ENCODE measurements at places on chromosomes 4 and X. TPM values are rescaled to one million over a fixed set of nuclear protein-coding genes. Genes with fewer than 3 reads are reported as not detected.
A peak's percentile ranks its signal among the peaks of the same experiment; 100 is the strongest.

DNA sequence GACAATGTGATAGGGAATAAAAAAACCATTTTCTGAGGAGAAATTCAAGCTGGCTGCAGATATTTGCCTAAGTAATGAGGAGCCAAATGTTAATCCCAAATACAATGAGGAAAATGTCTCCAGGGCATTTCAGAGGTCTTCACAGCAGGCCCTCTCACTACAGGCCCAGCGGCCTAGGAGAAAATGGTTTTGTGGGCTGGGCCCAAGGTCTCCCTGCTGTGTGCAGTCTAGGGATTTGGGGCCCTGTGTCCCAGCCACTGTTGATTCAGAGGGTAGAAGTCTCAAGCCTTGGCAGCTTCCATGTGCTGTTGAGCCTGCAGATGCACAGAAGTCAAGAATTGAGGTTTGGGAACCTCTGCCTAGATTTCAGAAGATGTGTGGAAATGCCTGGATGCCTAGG is 778.7 kb downstream of the CENPC start:
- no peak for DNase-seq

GRCh38 chr4:33448948-33449347 is 2728.8 kb downstream of the PCDH7 start:
- no peak for DNase-seq

- DNase-seq = no peak
These were observed 347.6 kb upstream of the FAM241A start for GRCh38 chr4:111797455-111798163.

DNA sequence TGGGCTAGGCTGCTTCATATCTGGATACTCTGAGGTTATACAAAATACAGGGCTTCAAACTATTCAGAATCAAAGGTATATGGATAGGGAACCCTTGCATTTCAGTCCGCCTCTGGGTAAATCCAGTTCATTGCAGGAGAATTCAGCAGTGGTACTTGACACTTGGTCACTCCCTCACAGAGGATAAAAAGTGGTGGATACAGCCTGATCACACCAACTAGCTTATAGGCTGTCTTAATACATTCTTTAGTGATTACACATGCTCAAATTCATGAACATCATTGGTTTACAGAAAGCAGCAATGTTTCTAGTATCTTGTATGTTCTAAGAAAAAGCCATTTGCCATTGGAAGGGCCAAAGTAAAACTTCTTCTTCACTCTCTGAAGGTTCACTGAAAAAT is 104.8 kb upstream of the PDE5A start:
- DNase-seq = no peak

DNA sequence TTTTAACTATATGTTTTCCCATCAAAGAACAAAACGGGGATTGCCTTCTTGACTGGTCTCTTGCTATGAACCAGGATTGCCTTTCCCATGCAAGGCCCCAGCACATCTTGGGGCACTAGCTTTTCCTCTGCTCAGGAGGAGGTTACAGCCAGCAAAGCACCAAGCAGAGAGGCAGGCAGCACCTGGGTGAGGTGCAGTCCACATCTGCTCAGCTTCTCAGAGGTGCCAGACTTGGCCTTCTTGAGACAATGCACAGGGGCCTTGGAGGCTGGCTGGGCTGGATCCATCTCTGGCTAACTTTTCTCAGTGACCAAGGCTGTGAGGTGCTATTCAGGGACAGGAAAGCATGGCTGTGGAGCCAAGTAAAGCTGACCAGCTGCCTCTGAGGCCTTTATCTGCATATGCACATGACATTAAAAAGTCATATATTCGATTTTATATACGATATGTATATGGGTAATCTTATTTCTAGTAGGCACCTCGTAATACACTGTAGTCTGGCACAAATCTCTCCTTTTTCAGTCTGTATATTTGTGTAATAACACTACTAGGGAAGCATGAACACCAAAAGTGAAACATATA is 86.9 kb downstream of the CC2D2A start:
- no peak for DNase-seq

GRCh38 chr4:23015821-23016220 is 323.1 kb downstream of the GBA3 start:
- DNase-seq = no peak

DNA sequence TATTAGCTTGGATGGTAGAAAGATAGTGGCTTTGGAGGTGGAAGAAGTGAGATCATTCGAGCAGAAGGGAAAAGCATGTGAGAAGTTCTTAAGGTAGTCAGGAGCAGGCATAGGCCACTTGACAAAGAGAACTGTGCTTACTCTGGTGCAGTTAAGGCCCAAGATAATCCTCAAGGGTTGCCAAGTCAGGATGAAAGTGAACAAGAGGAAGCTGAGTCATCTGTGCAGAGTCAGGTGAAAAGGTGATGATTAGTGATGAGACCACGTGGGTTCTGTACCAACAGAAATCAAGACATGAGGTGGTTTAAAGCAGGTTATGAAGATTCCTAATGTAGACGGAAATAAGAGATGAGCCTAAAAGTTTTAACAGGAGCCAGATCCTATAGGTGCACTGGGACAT is 369.8 kb downstream of the DTHD1 start:
- DNase-seq = peak; percentile 22

- DNase-seq = no peak
These were observed 42.5 kb downstream of the TLR10 start for GRCh38 chr4:38740303-38740702.

DNA sequence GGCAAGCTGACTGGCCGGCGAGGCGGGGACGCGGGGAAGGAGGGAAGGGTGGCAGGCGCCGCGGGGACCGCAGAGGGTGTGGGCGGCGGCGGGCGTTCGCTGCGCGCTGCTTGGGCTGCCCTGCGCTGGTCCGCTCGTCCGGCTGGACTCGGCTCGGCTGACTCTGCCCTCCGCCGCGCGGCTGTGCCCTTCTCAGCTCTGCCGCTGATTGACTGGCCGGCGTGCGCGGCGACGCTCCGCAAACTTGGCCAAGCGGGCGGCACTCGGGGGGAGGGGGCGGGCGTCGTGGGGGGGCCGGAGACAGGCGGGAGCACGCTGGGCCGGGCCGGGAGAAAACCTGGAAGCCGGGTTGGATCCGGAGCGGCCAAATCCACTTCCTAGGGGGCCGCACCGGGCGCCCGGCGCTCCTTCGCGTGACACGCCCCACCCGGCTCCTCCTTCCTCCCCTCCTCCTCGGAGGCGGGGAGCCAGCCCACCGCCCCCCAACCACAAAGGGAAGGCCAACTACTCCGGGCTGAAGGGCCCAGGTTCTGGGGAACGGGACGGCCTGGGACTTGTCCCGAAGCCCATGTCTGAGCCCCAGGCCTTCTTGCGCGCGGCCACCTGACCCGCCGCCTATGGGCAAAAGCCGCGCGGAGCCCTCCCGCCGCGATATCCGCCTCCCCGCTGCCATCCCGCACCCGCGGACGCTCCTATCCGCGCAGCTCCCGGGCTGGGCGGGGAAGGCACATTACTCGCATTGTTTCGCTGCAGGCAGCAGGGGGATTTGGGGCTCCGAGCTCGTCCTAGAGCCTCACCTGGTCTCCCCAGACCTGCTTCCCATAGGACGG is at the start of gene GPC4:
Gene GPC4 (minus strand): TSS at position 214 of the 830 bp plus-strand sequence. CDS start 524 bp downstream, outside the sequence.
- DNase-seq = no peak

DNA sequence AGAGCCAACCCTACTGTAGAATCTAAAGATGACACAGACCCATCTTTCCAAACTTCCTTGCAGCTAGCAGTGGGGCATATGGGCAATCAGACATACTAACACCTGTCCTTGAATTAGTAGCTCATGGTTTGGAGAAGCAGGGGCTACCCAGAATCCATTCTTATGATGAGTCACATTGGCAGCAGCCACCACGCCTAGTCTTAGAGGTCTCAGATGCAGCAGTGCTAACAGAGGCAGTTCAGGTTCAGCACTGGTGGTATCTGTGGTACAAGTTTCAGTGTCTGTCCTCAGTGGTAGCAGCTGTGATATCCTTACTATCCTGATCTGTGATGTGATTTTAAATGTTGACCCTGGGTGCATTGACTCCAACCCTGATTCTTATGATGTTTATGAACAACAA is 68.1 kb downstream of the FRMPD4 start:
- no peak for DNase-seq

- no peak for DNase-seq
These were observed 7.5 kb upstream of the LHFPL1 start for GRCh38 chrX:112687189-112687691.

GRCh38 chr4:39124885-39125599 is 57.3 kb upstream of the WDR19 start:
- no peak for DNase-seq

DNA sequence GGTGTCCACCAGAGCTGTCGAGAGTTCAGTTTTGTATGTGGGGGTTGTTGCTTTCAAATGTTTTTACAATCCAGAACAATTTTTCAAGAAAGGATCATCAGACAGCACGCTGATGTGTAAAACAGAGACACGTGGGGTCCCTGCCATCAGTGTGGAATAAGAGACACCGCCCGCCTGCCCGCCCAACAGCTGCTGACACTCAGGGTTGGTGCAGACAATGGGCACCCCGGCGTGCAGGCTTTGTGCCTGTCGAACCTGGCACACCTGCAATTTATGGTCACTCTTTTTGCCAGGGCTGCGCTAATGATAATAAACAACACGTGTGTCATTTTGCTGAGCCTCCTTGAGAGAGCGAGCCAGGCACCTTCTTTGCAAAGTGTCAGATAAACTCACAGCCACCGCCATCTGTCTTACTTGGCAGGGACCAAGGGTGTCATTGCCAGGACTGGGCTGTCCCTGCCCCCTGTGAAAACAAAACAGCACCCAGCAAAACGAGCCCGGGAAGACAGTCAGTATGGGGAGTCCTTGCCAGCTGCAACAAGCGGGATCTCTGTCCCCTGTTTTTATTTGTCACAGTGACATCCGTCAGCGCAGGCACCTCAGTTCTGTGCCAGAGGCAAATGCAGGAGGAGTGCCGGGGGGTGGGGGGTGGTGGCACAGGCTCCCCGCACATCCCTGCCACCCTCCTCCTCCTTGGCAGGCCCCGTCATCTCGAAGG is 69.1 kb downstream of the PSAPL1 start:
- no peak for DNase-seq

- no peak for DNase-seq
These were observed 2548.3 kb downstream of the ARAP2 start for GRCh38 chr4:33696041-33696440.

The TNIP3 gene
- total RNA-seq = 1.2 TPM

The SSX3 gene
- total RNA-seq = not detected

The PPAT gene
- 22.7 TPM for total RNA-seq

The HMGN5 gene
- 5.8 TPM for total RNA-seq

The RGN gene
- total RNA-seq = not detected

Measured in activated CD4-positive, alpha-beta memory T cell treated with anti-CD3 and anti-CD28 coated beads, Interleukin-2, amount 10 ng/mL, durations not matched to agents 7 days and 5 days (primary cell).